ENCODE measurements at places on chromosomes 6 and 20. TPM values are rescaled to one million over a fixed set of nuclear protein-coding genes. Genes with fewer than 3 reads are reported as not detected.

The PEX6 gene
- total RNA-seq = 23.3 TPM

The GPX5 gene
- total RNA-seq = 0.17 TPM

The COL20A1 gene
- not detected for total RNA-seq

The SLC52A3 gene
- total RNA-seq = 19.7 TPM

The SUMO4 gene
- total RNA-seq = 1.5 TPM

The OR2H1 gene
- not detected for total RNA-seq

GRCh38 chr20:52279706-52280105 is 88.1 kb upstream of the ZFP64 start:
- no peak overlapping the region for H3K4me3 ChIP-seq
- H3K27me3 ChIP-seq = no peaks in the 10 kb centered on the region
- no peak overlapping the region for H3K27ac ChIP-seq

GRCh38 chr20:49517805-49518100 is 35.3 kb upstream of the KCNB1 start:
- no peak overlapping the region for H3K4me3 ChIP-seq
- no peaks in the 10 kb centered on the region for H3K36me3 ChIP-seq
- H3K27ac ChIP-seq = no peak overlapping the region
- H3K27me3 ChIP-seq = no peaks in the 10 kb centered on the region
- DNase-seq = no peak

DNA sequence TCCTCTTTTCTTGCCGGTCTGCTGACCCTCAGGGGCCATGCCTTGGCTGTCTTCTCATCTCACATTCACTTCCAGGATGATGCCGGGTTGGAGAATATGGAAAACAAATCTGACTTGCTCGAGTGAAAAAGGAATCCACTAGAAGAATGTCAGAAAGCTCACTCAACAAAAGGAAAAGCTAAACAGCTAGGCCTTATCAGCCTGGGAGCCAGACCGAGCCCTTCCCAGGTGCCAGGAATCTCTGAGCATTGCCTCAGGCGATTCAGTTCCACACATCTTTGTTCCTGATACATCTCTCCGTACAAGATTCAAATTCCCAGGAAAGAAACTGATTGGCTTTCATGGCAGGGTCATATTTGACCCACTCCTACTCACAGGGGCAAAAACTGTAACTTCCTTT is 9.2 kb upstream of the OSER1 start:
- no peak for DNase-seq
- H3K4me3 ChIP-seq = no peak overlapping the region
- H3K27ac ChIP-seq = no peak overlapping the region
- no peaks in the 10 kb centered on the region for H3K4me1 ChIP-seq
- H3K36me3 ChIP-seq = no peaks in the 10 kb centered on the region

- DNase-seq = no peak
- H3K4me1 ChIP-seq = peaks cover 4% of the 10 kb centered on the region
- no peaks in the 10 kb centered on the region for H3K27me3 ChIP-seq
- H3K27ac ChIP-seq = no peak overlapping the region
Observed at GRCh38 chr6:33770124-33770832, 18.7 kb downstream of the LEMD2 start.

DNA sequence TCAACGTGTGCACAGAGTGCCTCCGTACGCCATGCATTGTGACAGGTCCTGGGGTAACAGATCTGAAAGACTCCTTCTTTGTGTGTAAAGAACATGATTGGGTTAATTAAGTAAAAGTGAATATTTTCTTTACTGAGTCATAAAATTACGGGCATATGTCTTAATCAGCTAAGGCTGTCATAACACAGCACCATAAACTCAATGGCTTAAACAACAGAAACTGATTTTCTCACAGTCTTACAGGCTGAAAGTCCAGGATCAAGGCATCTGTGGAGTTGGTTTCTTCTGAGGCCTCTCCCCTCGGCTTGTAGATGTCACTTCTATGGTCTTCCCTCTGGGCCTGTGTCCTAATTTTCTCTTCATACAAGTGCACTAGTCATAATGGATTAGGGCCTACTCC is 176.9 kb downstream of the MTFR2 start:
- DNase-seq = no peak
- H3K27me3 ChIP-seq = no peaks in the 10 kb centered on the region
- H3K4me3 ChIP-seq = no peak overlapping the region
- no peaks in the 10 kb centered on the region for H3K36me3 ChIP-seq
- H3K27ac ChIP-seq = no peak overlapping the region

DNA sequence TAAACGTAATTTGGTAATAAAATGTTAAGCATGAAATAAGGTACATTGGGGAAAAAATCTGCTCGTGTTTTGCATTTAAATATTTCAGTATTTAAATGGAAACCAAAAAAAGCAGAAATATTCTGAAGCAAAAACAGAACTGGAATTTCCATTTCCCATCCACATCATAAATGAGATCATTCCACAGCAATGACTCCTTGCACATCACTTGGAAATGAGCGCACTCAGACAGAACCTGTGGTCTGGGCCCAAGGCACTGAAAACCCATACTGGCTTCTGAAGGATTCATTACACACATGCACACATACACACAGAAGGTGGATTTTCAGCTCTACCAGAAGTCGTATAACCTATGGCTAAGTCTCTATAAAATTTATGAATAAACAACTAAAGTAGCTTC is 174.8 kb downstream of the IBTK start:
- no peaks in the 10 kb centered on the region for H3K36me3 ChIP-seq
- no peaks in the 10 kb centered on the region for H3K27me3 ChIP-seq
- no peak for DNase-seq

DNA sequence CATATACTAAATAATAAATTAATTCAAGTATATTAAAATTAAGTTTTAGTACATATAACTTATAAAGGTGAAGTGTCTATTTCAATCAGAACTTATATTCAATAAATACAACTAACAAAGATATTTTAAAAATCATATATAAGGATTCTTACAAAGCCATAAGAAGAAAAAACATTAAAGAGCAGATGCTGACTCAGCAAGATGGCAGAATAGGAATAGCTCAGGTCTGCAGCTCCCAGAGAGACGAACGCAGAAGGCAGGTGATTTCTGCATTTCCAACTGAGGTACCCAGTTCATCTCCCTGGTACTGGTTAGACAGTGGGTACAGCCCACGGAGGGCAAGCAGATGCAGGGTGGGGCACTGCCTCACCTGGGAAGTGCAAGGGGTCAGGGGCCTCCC is 811.1 kb downstream of the EYS start:
- H3K36me3 ChIP-seq = no peaks in the 10 kb centered on the region
- no peak overlapping the region for H3K27ac ChIP-seq
- no peaks in the 10 kb centered on the region for H3K27me3 ChIP-seq
- no peak for DNase-seq

- H3K4me3 ChIP-seq = no peak overlapping the region
- no peaks in the 10 kb centered on the region for H3K4me1 ChIP-seq
Observed at GRCh38 chr6:123016431-123017103, 20.5 kb downstream of the CLVS2 start.

DNA sequence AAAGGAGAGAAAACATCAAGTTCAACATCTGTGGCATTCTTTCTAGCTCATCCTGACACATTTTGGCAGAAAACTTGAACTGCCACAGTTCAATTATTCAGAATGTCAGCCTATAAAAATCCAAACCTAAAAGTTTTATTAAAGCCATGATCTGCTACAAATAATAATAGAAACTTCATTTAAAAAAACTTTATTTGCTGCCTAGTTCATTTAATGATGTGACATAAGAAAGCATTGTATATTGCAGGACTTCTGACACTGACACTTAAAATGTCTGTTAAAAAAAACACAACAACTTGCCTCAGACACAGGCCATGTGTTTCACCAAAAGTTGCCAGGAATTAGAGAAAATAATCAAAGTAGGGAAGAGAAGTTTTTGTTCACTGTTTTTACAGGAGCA is 88.3 kb upstream of the HTR1E start:
- H3K27me3 ChIP-seq = no peaks in the 10 kb centered on the region
- H3K36me3 ChIP-seq = no peaks in the 10 kb centered on the region
- no peak for DNase-seq
- H3K27ac ChIP-seq = no peak overlapping the region
- H3K4me3 ChIP-seq = no peak overlapping the region
- no peaks in the 10 kb centered on the region for H3K4me1 ChIP-seq

DNA sequence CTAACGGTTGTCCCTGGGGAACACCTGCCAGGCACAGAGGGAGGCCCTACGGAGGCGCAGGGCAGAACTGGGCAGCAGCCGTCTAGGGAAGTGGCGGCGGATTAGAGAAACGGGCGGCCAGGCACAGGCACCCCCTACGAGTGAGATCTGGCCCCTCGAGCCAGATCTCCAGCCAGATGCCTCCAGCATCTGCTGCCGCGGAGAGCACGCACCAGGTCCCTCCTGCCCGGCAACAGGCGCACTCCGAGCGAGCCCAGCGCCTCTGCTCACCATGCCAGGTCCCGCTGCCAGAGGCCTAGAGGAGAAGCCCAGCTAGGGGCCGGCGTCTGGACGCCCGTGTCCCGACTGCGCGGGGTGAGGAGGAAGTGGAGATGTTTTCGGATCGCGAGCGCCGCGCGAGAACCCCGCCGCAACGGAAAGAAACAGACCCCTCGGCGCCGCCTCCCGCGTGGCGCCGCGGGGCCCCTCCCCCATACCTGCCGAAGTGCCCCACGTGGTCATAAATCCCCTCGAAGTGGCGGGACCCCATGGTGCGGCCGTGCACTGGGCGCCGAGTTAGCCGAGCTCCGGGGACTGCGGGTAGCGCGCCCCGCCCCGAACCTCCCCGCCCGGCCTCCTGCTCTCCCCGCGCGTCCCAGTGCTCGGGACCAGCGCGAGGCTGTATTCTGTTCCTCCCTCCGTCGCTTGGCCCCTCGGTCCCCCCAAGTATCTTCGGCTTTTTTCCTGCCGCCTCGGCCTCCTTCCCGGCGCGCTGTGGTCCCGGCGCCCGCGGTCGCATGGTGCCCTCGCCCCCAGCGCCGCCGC is at the start of gene SLC22A16:
SLC22A16 (minus strand) TSS at position 568 of the 804 bp plus-strand sequence; CDS start at position 529, 39 bp downstream.
- DNase-seq = no peak
- peak within 1 kb of the TSS; percentile 17 for H3K4me3 ChIP-seq
- H3K36me3 ChIP-seq = no peaks in the 10 kb centered on the region
- H3K4me1 ChIP-seq = no peaks in the 10 kb centered on the region
- H3K27ac ChIP-seq = no peak within 1 kb of the TSS

- H3K4me3 ChIP-seq = no peak overlapping the region
- no peak for DNase-seq
- H3K27ac ChIP-seq = no peak overlapping the region
- H3K4me1 ChIP-seq = no peaks in the 10 kb centered on the region
Observed at GRCh38 chr20:41064377-41064776, 35.8 kb downstream of the TOP1 start.

DNA sequence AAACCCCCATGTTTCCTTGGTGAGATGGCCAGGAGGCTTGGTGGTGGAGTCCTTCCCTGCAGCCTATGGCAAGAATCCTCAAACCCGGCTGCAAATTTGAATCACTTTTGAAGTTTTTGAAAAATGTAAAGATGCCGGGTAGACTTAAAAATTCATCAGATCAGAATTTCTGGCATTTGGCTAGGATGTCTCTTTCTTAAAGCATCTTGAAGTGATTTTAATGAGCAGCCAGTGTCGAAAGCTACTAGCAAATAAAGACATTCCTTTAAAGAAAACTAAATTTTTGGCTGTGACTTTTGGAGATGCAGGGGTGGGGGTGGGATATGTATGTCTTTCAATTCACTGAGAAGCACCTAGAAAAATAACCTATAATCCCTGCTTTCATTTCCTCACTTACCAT is 25.6 kb upstream of the NOX3 start:
- H3K36me3 ChIP-seq = no peaks in the 10 kb centered on the region

DNA sequence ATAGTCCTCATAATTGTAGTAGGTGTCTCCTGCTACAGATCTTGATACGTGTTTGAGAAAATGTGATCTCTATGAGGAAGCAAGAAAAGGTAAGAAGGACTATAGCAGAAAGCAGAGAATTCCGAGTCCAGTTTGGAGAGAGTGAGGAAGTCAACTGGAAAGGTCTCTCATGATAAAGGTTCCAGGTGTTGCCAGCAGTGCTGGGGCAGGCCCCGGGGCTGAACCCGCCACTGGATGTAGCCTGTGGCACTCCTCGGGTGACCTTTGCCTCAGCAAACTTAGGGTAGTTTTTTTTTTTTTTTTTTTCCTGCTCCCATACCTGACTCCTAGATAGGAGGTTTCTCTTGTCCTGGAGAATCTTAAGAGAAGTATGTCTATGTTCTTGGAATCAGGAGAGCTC is 62.8 kb downstream of the FAM120B start:
- peaks cover 5% of the 10 kb centered on the region for H3K4me1 ChIP-seq
- H3K27me3 ChIP-seq = no peaks in the 10 kb centered on the region
- peak; percentile 70 for DNase-seq
- H3K4me3 ChIP-seq = no peak overlapping the region
- H3K27ac ChIP-seq = peak overlapping the region; percentile 37

DNA sequence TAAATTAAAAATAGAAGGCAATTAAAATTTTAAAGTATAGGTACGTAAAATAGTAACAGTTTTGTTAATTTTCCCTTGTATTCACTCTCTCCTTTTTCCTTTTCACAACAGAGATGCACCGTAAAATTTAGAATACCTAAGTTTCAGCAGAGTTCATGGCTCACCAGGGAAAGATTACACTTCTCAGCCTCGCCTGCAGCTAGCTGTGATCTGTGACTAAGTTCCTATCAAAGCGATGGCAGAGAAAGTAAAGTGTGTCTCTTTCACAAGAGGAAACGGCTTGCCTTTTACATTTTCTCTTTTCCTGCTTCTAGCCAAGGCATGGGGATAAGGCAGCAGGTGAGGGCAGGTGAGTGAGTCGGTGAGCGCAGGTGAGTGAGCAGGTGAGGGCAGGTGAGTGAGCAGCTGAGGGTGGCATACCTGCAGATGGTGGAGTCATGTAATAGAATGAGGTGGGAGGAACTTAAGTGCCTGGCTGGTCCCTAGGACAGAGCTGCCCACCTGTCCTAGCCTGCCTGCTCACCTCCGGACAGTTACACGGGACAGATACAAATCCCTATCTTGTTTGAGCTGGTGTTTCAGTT is 30.9 kb downstream of the ZFP64 start:
- no peaks in the 10 kb centered on the region for H3K27me3 ChIP-seq
- H3K4me3 ChIP-seq = no peak overlapping the region
- no peak for DNase-seq
- H3K36me3 ChIP-seq = no peaks in the 10 kb centered on the region
- H3K27ac ChIP-seq = no peak overlapping the region

DNA sequence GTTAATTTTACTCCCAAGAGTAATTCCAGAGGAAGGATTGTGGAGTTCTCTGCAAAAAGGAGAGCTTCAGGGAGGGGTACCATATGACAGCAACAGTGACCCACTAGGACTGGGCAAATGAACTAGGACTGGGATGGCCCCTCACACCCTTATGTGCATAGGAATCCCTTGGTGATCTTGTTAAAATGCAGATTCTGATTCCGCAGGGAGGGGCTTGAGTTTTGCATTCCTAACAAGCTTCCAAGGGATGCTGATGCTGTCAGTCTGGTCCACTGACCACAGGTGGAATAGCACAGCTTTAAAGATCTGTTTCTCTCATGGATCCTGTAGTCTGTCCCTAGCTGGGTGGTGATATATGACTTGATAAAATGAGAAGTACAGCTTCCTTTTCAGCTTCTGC is 6.3 kb upstream of the FOXA2 start:
- no peak overlapping the region for H3K4me3 ChIP-seq
- peaks cover 4% of the 10 kb centered on the region for H3K4me1 ChIP-seq
- no peaks in the 10 kb centered on the region for H3K36me3 ChIP-seq
- DNase-seq = no peak
- H3K27me3 ChIP-seq = peaks cover 10% of the 10 kb centered on the region

Data from colonic mucosa (tissue), 4 donors.